ENCODE measurements at places on chromosomes 1 and 21. TPM values are rescaled to one million over a fixed set of nuclear protein-coding genes. Genes with fewer than 3 reads are reported as not detected.

TTC3 gene
- 226 TPM for total RNA-seq

DNA sequence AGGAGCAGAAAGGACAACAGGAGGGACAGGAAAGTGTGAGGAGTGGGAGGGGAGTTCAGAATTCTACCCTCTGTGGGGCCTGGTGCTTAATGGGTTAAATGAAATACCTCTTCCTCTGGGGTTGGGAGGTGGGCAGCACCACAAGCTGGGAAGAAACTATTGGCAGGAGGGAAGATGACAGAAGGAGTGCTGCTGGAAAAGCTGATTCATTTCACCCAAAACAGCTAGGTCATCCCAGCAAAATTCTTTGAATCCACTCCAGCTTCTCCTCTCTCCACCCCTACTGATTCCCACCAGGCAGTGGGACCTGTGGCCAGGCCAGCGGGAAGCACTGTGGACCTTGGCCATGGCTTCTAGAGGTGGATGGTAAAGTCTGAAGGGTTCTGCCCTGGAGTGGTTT, 12.8 kb downstream of the BCAN start:
- DNase-seq = no peak

KLF17 gene
- not detected for total RNA-seq

TMEM82 gene
- total RNA-seq = 29.5 TPM

FGR gene
- total RNA-seq = 1.1 TPM

TRIM67 gene
- not detected for total RNA-seq

GRCh38 chr1:167789501-167789900, 67.7 kb downstream of the MPZL1 start:
- no peak for DNase-seq

GRCh38 chr1:244712669-244713068, 59.7 kb downstream of the DESI2 start:
- no peak for DNase-seq

Measured in Peyer's patch (tissue), 4 donors.